ENCODE measurements at places on chromosomes 5 and 9.

- H3K27ac ChIP-seq: peak overlapping the region; percentile 33
- H3K4me3 ChIP-seq: peak overlapping the region; percentile 91
- H3K4me1 ChIP-seq: peaks cover 30% of the 10 kb centered on the region
Observed at GRCh38 chr9:34046784-34047379, 1.8 kb downstream of the UBAP2 start.

GRCh38 chr5:79301046-79301712, 65.2 kb downstream of the JMY start:
- peaks cover 4% of the 10 kb centered on the region for H3K36me3 ChIP-seq
- H3K27ac ChIP-seq: no peak overlapping the region
- no peak overlapping the region for H3K4me3 ChIP-seq
- no peaks in the 10 kb centered on the region for H3K27me3 ChIP-seq
- H3K4me1 ChIP-seq: no peaks in the 10 kb centered on the region
- no peak for DNase-seq

DNA sequence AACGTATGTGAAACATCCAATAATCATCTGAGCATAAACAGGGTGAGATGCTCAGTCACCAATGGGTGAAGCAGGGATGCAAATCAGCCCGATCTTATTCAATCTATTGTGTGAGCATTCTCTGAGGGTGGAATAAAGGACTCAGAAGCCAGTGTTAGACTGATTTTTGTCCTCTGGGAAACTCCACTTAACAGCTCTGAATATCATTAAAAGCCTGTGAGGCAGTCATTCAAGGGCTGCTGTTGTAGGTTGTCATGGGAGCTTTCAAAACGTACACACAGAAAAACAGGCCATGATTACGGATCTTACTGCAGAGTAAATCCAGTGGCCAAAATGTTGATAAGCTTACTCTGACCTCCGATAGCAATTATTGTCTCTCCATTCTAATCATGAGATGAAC, 266.5 kb upstream of the EFNA5 start:
- H3K4me1 ChIP-seq: peaks cover 8% of the 10 kb centered on the region
- no peaks in the 10 kb centered on the region for H3K27me3 ChIP-seq
- no peak overlapping the region for H3K27ac ChIP-seq
- H3K36me3 ChIP-seq: peaks cover 5% of the 10 kb centered on the region

DNA sequence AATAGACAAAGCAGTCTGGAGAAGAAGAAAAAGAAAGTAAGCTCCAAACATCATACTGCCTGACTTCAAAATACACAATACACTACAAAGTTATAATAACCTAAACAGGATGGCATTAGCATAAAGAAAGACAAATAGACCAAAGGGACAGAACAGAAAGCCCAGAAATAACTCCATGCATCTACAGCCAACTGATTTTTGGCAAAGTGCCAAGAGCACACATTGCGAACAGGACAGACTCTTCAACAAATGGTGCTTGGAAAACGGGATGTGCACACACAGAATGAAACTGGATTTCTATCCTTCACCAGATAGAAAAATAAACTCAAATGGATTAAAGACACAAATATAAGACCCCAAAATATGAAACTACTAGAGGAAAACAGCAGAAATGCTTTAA, 66.6 kb upstream of the SPATA31E1 start:
- no peak for DNase-seq
- no peak overlapping the region for H3K4me3 ChIP-seq
- H3K27ac ChIP-seq: no peak overlapping the region
- no peaks in the 10 kb centered on the region for H3K36me3 ChIP-seq

DNA sequence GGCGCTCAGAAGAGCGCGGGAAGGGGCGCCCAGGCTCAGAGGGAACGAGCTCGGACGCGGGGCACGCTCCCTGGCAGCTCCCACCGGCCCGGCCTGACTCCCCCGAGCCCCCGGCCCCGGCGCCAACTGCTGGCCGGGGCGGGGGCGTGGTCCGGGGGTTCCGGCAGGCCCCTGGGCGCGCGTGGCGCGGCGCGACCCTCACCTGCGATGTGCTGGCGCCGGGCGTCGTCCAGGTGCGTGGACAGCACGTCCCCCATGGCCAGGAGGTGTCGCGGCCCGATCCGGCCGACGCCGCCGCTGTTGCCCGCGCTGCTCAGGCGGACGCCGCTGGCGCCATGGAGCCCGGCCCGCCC, 43.5 kb upstream of the STXBP1 start:
- peaks cover 34% of the 10 kb centered on the region for H3K4me1 ChIP-seq
- H3K27me3 ChIP-seq: no peaks in the 10 kb centered on the region
- no peak for DNase-seq
- H3K27ac ChIP-seq: no peak overlapping the region

- H3K36me3 ChIP-seq: no peaks in the 10 kb centered on the region
- H3K27me3 ChIP-seq: no peaks in the 10 kb centered on the region
- H3K4me1 ChIP-seq: no peaks in the 10 kb centered on the region
- DNase-seq: no peak
Observed at GRCh38 chr5:19928562-19929421, 59.2 kb downstream of the CDH18 start.

DNA sequence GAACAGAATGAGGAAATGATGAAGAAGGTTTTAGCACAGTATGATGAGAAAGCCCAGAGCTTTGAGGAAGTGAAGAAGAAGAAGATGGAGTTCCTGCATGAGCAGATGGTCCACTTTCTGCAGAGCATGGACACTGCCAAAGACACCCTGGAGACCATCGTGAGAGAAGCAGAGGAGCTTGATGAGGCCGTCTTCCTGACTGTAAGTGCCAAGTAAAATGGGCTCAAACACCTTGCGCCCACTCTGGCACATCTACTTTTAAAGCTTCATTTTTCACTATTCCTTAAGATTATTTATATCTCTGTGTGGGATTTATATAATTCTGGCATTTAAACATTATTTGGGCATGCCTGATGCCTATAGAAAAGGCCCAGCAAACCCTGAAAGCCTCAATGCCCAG, 55.6 kb downstream of the CMYA5 start:
- H3K27me3 ChIP-seq: peaks cover 16% of the 10 kb centered on the region
- H3K27ac ChIP-seq: no peak overlapping the region
- H3K4me1 ChIP-seq: peaks cover 3% of the 10 kb centered on the region
- no peak overlapping the region for H3K4me3 ChIP-seq
- no peak for DNase-seq

DNA sequence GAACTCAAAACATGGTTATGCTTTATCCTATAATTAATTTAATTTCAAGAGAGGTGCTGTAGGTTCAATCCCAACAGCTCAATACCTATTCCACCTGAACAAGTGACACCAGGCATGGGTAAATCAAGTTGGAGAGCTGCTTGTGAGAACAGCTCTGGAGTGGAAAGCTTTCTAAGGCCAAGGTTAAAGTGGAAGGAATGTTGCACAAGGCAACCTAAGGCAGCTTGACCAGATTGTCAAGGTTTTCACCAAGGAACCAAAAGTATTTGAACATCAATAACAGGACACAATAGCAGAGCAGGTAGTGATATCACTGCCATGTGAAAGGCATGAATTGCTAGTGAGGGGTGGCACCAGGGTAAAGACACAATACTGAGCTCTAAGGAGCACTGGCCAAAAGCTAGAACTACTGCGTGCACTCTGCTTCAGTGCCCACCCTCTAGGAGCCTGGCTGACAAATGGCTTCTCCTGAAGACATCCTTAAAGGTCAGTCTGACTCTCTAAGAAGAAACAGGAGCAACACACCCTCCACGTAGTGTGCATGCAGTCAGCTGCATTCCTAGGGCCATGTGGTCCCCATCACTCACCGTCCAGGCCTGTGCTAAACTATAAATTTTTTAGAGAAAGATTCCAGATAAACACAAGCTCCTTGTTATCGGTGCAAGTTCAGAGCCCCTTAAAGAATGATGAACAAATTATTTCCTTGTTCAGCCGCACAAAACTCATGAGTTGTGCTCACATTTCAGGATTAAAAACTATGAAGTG, 677.7 kb upstream of the KLF4 start:
- no peak overlapping the region for H3K4me3 ChIP-seq
- no peak for DNase-seq
- H3K36me3 ChIP-seq: no peaks in the 10 kb centered on the region
- no peak overlapping the region for H3K27ac ChIP-seq
- no peaks in the 10 kb centered on the region for H3K27me3 ChIP-seq
- no peaks in the 10 kb centered on the region for H3K4me1 ChIP-seq

DNA sequence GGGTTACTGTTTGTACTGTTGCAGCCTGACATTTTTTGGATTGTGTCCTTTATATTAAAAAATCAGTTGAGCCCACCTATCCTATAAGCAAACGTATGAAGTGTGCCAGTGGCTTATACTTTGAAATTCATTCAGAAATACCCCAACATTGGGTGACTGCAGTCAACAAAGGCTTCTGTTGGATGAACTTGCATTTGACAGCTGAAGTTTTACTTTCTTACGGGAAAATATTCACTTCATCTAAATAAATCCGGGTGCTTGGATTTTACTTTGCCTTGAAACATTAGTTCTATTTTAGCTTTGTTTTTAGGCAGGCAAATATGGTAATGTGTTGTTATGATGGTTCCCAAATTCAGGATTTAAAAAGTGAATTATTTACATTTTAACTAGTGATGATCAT, 21.7 kb downstream of the EXOSC2 start:
- H3K4me3 ChIP-seq: peak overlapping the region; percentile 91
- H3K36me3 ChIP-seq: no peaks in the 10 kb centered on the region
- DNase-seq: no peak
- H3K27me3 ChIP-seq: no peaks in the 10 kb centered on the region
- H3K27ac ChIP-seq: no peak overlapping the region

- H3K27ac ChIP-seq: peak overlapping the region; percentile 72
- H3K36me3 ChIP-seq: peaks cover 16% of the 10 kb centered on the region
- peaks cover 49% of the 10 kb centered on the region for H3K4me1 ChIP-seq
Observed at GRCh38 chr9:116687754-116688135, 640 bp downstream of the TRIM32 start.

DNA sequence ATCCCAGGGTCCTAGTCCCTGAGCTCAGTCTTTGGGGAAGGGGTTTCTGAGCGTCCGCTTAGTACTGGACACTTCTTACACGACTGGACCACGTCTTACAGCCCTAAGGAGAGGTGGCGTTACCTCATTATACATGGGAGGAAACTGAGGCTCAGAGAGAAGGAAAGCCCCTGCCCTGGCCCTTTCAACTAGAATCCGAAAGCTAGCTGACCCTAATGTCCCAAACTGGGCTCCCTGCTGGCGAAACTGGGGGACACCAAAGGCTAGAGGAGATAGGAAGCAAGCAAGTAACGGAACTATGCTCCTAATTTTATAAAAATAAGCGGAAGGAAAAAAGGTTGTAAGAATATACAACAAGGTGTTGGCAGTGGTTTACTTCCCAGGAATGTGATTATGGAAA, 14.2 kb downstream of the LHX6 start:
- DNase-seq: no peak
- H3K27me3 ChIP-seq: peaks cover 69% of the 10 kb centered on the region
- H3K4me3 ChIP-seq: peak overlapping the region; percentile 40
- peaks cover 18% of the 10 kb centered on the region for H3K4me1 ChIP-seq
- H3K36me3 ChIP-seq: no peaks in the 10 kb centered on the region

GRCh38 chr5:33462456-33462855, 21.7 kb downstream of the TARS1 start:
- H3K36me3 ChIP-seq: peaks cover 87% of the 10 kb centered on the region
- H3K4me1 ChIP-seq: peaks cover 3% of the 10 kb centered on the region

DNA sequence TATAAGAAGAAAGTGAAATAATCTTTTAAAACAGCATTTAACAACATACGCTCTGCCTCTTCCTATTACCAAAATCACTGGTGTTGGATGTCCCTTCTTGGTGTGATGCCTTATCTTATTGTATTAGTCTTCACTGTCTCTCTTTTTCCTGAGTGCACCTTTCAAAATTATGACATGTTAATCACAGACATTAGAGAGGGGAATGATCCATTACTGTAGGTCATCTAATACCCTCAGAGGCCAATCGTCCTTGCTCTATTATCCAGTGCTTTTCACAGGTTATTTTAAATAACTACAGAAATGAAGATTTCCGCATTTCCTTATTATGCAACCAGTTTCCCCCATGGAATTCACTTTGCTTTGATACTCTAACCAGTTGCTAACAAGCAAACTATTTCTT, 1292.7 kb downstream of the MAT2B start:
- H3K4me3 ChIP-seq: no peak overlapping the region
- H3K36me3 ChIP-seq: no peaks in the 10 kb centered on the region
- H3K4me1 ChIP-seq: no peaks in the 10 kb centered on the region
- DNase-seq: no peak
- H3K27ac ChIP-seq: no peak overlapping the region

DNA sequence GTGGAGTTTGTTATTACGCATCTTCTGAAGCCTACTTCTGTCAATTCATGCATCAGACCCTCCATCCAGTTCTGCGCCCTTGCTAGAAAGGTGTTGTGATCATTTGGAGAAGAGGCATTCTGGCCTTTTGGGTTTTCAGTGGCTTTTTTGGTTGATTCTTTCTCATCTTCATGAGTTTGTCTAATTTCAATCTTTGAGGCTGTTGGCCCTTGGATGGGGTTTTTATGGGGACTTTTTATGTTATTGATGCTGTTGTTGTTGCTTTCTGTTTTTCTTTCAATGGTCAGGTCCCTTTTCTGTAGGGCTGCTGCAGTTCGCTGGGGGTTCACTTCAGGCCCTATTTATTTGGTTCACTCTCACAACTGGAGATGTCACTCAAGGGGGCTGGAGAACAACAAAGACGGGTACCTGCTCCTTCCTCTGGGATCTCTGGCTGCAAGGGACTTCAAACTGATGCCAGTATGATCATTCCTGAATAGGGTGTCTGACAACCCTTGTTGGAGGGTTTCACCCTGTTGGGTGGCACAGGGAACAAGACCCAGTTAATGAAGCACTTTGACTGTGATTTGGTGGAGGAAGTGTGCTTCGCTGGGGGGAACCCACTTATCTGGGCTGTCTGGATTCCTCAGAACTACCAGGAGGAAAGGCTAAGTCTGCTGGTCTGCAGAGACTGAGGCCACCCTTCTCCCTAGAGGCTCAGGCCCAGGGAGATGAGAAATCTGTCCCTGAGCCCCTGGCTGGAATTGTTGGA, 226.7 kb upstream of the PTGER4 start:
- no peaks in the 10 kb centered on the region for H3K27me3 ChIP-seq
- H3K36me3 ChIP-seq: peaks cover 44% of the 10 kb centered on the region
- DNase-seq: no peak
- H3K27ac ChIP-seq: no peak overlapping the region
- peaks cover 7% of the 10 kb centered on the region for H3K4me1 ChIP-seq

DNA sequence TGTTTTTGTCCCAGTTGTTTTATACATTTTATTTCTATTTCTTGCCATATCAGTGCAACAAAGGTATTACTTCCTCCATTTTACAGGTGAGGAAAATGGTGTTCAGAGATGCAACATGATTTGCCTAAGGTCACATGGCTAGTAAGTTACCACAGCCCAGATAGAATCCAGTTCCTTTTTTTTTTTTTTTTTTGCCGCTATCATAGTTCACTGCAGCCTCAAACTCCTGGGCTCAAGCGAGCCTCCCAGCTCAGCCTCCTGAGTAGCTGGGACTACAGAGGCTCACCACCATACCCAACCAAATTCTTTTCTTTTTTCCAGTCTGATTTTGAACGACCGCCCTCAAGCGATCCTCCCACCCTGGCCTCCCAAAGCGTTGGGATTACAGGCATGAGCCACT, 480 bp upstream of the CCDC69 start:
- peaks cover 16% of the 10 kb centered on the region for H3K36me3 ChIP-seq
- DNase-seq: no peak
- peaks cover 46% of the 10 kb centered on the region for H3K4me1 ChIP-seq
- peak overlapping the region; percentile 81 for H3K4me3 ChIP-seq
